ENCODE measurements at places on chromosomes 12 and 14.

- no peak for DNase-seq
Observed at GRCh38 chr12:102977945-102978706, 20.7 kb downstream of the ASCL1 start.

- DNase-seq: peak; percentile 85
Observed at GRCh38 chr12:94073441-94074051, 74.8 kb upstream of the PLXNC1 start.

DNA sequence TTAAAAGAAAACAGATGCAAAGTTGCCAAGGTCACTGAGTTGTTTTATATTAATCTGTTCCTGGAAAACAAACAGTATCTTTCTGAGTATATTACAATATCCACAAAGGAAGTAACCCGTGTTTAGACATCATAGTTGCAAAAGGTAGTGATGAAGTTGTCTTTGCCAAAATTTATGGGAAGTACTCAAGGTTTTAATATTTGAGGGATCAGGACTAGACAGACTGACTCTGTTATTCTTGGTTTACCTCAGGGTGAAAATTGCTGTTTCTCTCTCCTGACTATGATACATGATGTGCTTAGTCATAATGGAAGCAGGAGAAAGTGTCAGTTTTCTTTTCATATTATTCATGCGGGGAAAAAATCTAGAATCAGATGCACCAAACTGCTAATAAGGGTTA, 28.3 kb downstream of the TMEM233 start:
- no peak for DNase-seq

DNA sequence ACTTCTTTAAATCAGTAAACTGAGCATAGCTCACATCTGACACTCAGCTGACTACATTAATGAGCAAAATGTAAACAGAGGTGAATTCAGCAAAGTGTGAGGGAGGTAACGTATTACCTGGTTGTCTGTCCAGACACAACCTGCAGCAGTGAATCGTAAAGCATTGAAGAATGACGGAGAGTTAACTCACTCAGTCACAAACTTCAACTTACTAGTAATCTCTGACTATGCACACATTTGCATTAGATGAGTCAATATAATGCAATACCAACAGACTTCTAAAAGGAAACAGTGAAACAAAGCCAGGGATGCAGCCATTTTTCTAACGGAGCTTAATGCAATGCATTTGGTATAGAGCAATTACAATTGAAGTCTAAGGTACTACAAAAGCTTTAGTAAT, 40.0 kb downstream of the STX2 start:
- no peak for DNase-seq

DNA sequence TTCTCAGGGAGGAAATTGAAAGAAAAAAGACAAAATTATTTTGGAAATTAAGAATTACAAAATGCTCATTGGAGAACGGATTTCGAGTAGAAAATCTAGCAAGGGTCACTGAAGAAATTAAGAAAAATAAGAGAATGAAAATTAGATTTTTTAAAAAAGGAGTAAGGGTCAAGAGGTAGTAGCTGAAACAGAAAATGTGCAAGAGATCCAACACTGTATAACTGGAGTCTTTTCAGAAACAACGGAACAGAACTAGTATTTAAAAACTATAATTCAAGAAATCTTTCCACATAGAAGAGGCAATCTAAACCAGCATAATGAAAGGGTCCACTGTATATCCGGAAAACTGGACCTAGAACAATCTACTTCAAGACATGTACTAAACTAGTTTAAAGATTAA, 28.2 kb downstream of the ATP2B1 start:
- DNase-seq: no peak

DNA sequence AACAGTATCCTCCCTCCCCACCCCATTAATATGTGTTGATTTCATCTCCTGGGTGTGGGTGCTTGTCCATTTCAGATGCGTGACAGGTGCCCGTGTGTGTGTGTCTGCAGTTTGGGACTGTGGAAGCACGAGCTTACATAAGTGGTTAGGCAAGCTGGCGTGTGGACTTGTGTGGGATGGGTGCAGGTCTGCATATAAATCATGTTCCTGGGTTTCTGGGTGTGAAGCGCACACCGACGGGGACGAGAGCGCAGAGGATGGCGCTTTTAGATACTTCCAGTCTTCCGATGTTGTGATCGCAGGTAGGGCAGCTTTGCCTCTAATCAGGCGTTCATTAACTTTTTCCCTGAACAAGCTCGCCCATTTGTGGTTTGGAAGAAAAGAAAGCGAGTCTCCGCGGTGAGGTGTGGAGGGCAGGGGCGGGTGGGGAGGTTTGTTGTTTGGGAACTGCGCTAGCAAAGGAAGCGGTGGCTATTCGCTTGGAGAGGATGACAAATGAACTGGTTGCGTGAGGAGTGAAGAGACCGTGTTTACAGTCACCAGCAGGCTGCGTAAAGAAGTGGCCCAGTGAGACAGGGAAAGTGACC, 865 bp downstream of the RGS6 start:
- DNase-seq: no peak
